ENCODE measurements at places on chromosomes 13 and 19.
A peak's percentile ranks its signal among the peaks of the same experiment; 100 is the strongest.

DNA sequence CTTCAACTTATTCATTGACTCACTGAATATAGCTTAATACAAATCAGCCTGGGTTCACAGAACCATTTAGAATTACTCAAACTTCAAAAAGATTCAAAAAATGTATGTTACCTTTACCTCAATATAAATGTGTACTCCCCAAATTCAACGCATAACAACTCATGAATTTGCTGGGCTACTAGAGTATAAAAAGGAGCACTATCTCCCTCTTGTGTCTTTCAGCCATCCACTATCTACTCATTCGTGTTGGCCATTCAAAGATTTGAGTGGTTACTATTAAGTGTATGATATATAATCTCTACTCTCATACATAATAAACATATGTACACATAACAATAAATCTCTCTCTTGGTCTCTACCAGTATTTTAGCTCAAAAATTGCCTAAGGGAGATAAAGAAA is 20.3 kb downstream of the INTS6 start:
- no peak for DNase-seq
- H3K36me3 ChIP-seq = peaks cover 47% of the 10 kb centered on the region
- no peaks in the 10 kb centered on the region for H3K4me1 ChIP-seq
- H3K27ac ChIP-seq = no peak overlapping the region

- no peaks in the 10 kb centered on the region for H3K27me3 ChIP-seq
- no peak for DNase-seq
- H3K4me3 ChIP-seq = no peak overlapping the region
- peaks cover 36% of the 10 kb centered on the region for H3K4me1 ChIP-seq
- no peak overlapping the region for H3K27ac ChIP-seq
- no peaks in the 10 kb centered on the region for H3K36me3 ChIP-seq
Measured at GRCh38 chr13:24007979-24008620, 110.8 kb upstream of the C1QTNF9B start.

- no peak overlapping the region for H3K4me3 ChIP-seq
- H3K27ac ChIP-seq = no peak overlapping the region
- H3K27me3 ChIP-seq = no peaks in the 10 kb centered on the region
- no peak for DNase-seq
Measured at GRCh38 chr19:45820413-45821102, 5.5 kb upstream of the RSPH6A start.

DNA sequence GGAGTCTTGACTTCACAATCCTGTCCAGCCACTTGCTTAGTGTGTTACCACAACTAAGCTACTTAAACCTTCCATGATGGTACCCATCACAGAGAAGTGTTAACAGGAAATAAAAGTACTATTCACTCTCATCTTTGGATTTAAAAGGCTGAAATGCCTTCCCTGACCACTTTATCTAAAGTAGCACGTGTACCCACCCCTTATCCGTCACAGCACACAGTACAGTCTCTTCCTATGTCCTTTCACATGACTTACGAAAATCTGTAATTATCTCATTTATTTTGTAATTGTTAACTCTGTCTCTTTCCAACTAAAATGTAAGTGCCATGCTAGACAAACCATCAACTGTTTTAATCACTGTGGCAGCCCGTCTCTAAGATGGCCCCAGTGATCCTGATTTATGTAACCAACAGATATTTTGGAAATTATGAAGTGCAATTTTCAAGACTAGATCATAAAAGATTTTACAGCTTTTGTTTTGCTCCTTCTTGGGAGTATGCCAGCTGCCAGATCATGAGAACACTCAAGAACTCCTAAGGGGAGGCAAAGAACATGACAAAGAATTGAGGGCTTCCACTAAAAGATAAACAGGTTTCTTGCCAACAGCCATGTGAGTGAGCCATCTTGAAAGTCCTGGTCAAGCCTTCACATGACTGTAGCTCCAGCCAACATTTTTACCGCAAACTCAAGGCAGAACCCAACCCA is 44.9 kb downstream of the DIAPH3 start:
- no peaks in the 10 kb centered on the region for H3K27me3 ChIP-seq
- H3K4me1 ChIP-seq = no peaks in the 10 kb centered on the region
- DNase-seq = no peak
- H3K27ac ChIP-seq = no peak overlapping the region
- H3K36me3 ChIP-seq = peaks cover 4% of the 10 kb centered on the region

- DNase-seq = peak; percentile 54
- H3K4me1 ChIP-seq = peaks cover 6% of the 10 kb centered on the region
- no peak overlapping the region for H3K4me3 ChIP-seq
- no peaks in the 10 kb centered on the region for H3K27me3 ChIP-seq
- peak overlapping the region; percentile 35 for H3K27ac ChIP-seq
- no peaks in the 10 kb centered on the region for H3K36me3 ChIP-seq
Measured at GRCh38 chr13:52896827-52897659, 48.6 kb upstream of the PCDH8 start.

DNA sequence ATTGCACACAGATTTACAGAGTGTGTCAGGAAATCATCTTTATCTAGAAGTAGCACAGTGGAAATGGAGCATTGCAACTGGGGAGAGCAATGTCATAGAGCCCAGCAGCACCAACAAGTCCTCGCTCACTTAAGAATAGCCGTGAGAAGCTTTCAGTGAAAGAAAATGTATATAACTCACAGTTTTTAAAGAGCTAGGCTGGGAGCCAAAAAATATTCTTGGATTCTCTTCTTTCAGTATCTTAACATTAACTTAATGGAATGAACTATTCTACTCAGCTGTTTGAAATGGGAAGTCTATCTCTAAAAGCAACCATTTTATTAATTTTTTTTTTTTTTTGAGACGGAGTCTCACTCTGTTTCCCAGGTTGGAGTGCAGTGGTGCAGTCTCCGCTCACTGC is 329.6 kb downstream of the COG6 start:
- DNase-seq = no peak
- H3K4me3 ChIP-seq = no peak overlapping the region
- no peaks in the 10 kb centered on the region for H3K4me1 ChIP-seq
- H3K27me3 ChIP-seq = no peaks in the 10 kb centered on the region
- H3K27ac ChIP-seq = no peak overlapping the region

DNA sequence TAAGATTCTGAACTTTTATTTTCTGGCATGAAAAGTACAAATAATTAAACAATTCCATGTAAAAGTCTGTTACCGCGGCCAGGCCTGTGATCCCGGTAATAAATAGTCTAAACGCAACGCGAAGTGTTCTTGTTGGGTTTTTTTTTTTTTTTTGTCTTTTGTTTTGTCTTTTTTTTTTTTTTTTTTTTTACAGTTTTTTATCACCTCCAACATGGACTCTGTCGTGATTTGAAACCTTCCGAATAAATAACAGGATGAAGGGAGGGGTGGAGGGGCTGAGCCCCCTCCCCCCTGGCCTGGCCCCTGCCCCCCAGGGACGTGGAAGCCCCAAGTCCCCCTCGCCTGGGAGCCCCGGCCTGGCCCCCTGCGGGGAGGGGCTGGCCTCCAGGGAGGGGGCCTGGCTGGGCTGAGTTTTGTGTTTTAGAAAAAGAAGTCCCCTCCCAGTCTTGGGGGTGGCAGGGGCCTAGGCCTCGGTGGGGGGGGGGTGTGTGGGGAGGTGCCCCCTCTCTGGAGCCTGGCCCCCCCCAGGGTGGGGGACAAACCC is 16.0 kb downstream of the PRKCSH start:
- peaks cover 16% of the 10 kb centered on the region for H3K4me1 ChIP-seq
- peaks cover 21% of the 10 kb centered on the region for H3K36me3 ChIP-seq
- DNase-seq = no peak
- no peaks in the 10 kb centered on the region for H3K27me3 ChIP-seq
- H3K4me3 ChIP-seq = no peak overlapping the region

- H3K27me3 ChIP-seq = no peaks in the 10 kb centered on the region
- no peak for DNase-seq
- H3K4me3 ChIP-seq = no peak overlapping the region
- H3K27ac ChIP-seq = no peak overlapping the region
- no peaks in the 10 kb centered on the region for H3K36me3 ChIP-seq
Measured at GRCh38 chr13:98556968-98557631, 19.8 kb downstream of the STK24 start.

DNA sequence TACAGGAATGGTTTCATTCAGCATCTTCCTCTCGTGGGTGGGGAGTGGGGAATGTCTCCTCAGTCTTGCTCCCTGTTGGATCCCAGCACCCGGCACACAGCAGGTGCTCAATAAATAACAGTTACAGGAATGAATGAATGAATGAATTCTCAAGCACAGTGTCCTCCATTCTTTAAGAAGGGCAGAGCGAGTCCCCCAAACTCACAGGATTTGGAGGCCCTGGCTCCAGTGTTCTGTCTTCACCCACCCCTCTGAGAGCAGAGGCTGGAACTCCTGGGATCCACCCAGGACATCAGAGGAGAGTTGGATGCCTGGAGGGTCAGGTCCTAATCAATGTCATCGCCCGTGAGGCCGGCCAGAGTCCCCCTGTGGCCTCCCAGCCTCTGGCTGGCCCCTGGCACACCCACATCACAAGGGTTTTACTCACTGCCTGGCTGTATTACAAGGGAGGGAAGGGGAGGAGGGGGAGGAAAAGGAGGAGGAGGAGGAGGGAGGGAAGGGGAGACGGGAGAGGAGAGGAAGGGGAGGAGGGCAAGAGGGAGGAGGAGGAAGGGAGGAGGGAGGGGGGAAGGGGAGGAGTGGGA is 8.7 kb upstream of the CREB3L3 start:
- no peaks in the 10 kb centered on the region for H3K36me3 ChIP-seq
- H3K4me3 ChIP-seq = no peak overlapping the region
- DNase-seq = no peak
- H3K27ac ChIP-seq = no peak overlapping the region
- H3K4me1 ChIP-seq = no peaks in the 10 kb centered on the region

DNA sequence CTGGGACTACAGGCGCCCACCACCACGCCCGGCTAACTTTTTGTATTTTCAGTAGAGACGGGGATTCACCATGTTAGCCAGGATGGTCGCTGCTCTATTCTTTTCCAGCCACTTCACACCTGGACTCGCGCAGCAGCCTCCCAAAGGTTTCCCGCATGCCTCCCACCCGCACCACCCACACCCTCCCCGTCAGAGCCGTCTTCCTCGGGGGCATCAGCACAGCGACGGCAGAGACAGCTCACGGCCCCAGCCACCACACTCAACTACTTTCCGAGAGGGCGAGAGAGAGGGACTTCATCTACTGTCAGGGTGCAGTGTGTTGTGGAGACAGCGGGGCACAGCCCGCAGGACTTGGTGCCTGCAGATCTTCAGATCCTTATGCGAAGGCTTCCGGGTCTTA is 5.6 kb downstream of the ZNF787 start:
- DNase-seq = no peak
- no peak overlapping the region for H3K4me3 ChIP-seq
- H3K4me1 ChIP-seq = peaks cover 36% of the 10 kb centered on the region
- H3K27ac ChIP-seq = no peak overlapping the region
- H3K27me3 ChIP-seq = no peaks in the 10 kb centered on the region

DNA sequence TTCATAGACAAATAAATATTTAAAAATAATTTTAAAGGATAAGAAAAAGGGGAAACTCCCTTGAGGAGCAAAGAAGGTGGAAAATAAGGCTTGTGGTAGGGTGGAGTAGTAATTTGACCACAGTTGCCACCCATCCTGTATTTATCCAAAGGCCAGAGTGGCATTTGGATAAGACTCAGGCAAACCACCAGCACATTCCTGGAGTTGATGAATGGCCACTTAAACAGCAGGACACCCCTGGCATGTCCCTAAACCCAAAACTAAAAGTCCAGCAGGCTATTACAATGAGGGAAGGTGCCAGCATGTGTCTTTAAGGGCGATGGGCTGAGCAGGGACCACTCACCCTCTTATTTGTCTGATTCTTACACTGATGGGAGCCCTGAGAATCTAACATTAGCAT is 9.8 kb upstream of the FRY start:
- DNase-seq = no peak
- H3K4me1 ChIP-seq = peaks cover 7% of the 10 kb centered on the region
- no peak overlapping the region for H3K27ac ChIP-seq
- H3K36me3 ChIP-seq = no peaks in the 10 kb centered on the region

- DNase-seq = no peak
- no peak overlapping the region for H3K4me3 ChIP-seq
- no peak overlapping the region for H3K27ac ChIP-seq
- no peaks in the 10 kb centered on the region for H3K36me3 ChIP-seq
- no peaks in the 10 kb centered on the region for H3K4me1 ChIP-seq
Measured at GRCh38 chr13:79966059-79966458, 374.9 kb downstream of the SPRY2 start.

GRCh38 chr19:42313096-42313839 is at the start of gene TMEM145:
TSS of gene TMEM145 (plus strand) at chr19:42313309. CDS start at chr19:42313377, 68 bp downstream.
- peak; percentile 51 for DNase-seq
- no peaks in the 10 kb centered on the region for H3K36me3 ChIP-seq
- H3K27ac ChIP-seq = no peak within 1 kb of the TSS
- peaks cover 5% of the 10 kb centered on the region for H3K4me1 ChIP-seq

DNA sequence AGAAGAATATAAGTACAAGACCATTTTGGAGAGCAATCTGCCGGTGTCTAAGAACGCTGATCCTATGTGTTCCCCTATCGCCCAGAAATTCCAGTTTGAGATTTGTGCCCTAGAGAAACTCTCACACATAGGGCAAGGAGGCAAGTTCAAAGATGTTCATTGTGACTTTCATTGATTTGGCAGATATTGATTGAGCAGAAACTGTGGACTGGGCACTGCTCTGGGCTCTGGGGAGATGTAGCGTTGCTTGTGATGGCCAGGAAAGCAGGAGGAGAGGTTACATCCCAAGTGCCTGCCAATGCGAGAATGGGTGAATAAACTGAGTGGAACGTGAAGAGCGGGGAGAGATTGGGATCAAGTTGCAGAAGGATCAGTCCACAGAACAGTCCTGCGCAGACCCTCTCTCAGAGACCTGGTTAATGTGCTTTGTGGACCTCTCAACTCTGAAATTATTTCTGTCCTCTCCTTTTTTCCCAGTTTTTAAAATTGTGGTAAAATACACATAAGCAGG is 123.9 kb upstream of the PEG3 start:
- H3K4me1 ChIP-seq = peaks cover 11% of the 10 kb centered on the region
- H3K27ac ChIP-seq = no peak overlapping the region
- H3K4me3 ChIP-seq = no peak overlapping the region
- no peak for DNase-seq

GRCh38 chr19:1214862-1215731 is 9.5 kb downstream of the STK11 start:
- no peaks in the 10 kb centered on the region for H3K27me3 ChIP-seq
- H3K4me1 ChIP-seq = peaks cover 13% of the 10 kb centered on the region
- no peak overlapping the region for H3K4me3 ChIP-seq
- no peak for DNase-seq
- peaks cover 2% of the 10 kb centered on the region for H3K36me3 ChIP-seq

GRCh38 chr13:37652596-37652995 is 54.0 kb upstream of the POSTN start:
- no peaks in the 10 kb centered on the region for H3K4me1 ChIP-seq
- no peaks in the 10 kb centered on the region for H3K36me3 ChIP-seq
- no peak for DNase-seq
- no peak overlapping the region for H3K4me3 ChIP-seq
- no peaks in the 10 kb centered on the region for H3K27me3 ChIP-seq

GRCh38 chr13:75165543-75166230 is 316.3 kb downstream of the TBC1D4 start:
- no peak overlapping the region for H3K4me3 ChIP-seq
- no peak for DNase-seq
- H3K4me1 ChIP-seq = peaks cover 9% of the 10 kb centered on the region
- H3K36me3 ChIP-seq = no peaks in the 10 kb centered on the region
